ENCODE measurements at places on chromosomes 12 and 14. TPM values are rescaled to one million over a fixed set of nuclear protein-coding genes. Genes with fewer than 3 reads are reported as not detected.

The CEBPE gene
- not detected for total RNA-seq

The CCDC197 gene
- total RNA-seq, result not detected

The INTS13 gene
- total RNA-seq, result 27.7 TPM

The OR6C2 gene
- total RNA-seq, result not detected

The IL22 gene
- total RNA-seq, result not detected

The CELA1 gene
- total RNA-seq, result not detected
